GOT3 (cell line): ENCODE measurements at places on chromosomes 16 and 17.

DNA sequence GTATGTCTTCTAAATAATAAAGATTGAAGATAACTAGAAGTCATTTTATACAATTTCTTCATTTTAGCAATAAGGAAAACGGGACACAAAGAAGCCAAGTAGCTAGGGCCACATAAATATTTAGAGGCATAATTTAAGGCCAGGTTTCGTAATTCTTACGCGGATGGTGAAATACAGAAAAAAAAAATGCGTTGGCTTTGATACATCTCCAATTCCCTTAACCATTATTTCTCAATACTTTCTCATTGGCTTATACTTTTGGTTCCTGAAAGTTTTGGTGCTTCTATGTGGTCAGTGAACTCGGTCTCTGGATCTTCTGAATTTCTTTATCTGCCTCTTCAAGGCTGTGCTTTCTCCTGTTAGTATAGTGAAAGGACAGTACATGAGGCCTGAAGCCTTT, 888.1 kb downstream of the KCNJ2 start:
- DNase-seq, result no peak

GRCh38 chr16:74951206-74951605, 33.7 kb downstream of the WDR59 start:
- DNase-seq, result no peak

DNA sequence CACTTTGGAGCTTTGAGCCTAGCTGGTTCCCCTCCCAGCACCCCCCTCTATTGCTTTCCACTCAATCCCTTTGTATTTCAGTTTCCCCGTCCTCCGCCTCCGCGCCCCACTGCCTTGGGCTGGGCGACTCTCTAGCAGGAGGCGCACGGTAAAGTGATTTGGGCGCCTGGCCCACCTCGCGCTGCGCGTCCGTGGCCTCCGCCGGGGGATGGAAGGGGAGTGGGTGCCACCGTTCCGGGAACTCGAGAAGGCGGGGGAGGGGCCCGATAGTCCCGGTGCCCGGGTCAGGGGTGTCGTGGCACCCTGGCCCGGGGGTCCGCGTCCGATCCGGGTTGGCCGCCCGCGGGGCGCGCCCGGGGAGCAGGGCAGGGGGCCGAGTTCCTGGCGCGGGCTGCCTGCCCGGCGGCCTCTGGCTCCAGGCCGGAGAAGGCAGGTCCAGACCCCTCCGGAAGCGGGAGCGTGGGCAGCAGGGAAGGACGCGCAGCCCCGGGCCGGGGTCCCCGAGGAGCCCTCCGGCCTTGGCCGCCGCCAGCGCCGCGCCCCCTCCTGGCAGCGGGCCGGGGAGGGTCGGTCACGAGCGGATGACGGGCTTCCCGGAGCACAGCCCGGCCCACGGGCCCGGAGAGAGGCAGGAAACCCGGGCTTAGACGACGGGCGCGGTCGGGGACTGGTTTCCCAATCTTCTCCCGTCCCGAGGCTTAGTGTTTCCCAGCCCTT, 15.8 kb downstream of the MEOX1 start:
- DNase-seq, result no peak

GRCh38 chr17:78759203-78759968, 22.7 kb downstream of the CYTH1 start:
- DNase-seq, result no peak

- no peak for DNase-seq
Observed at GRCh38 chr17:46917516-46917915, 5.4 kb upstream of the GOSR2 start.

- DNase-seq, result no peak
Observed at GRCh38 chr17:57752031-57752905, 7.2 kb upstream of the CCDC182 start.

- no peak for DNase-seq
Observed at GRCh38 chr16:19168371-19169081, 486 bp downstream of the SYT17 start.

- no peak for DNase-seq
Observed at GRCh38 chr17:9401434-9401833, 174.2 kb downstream of the STX8 start.

GRCh38 chr17:82892899-82893565, 53.2 kb upstream of the ZNF750 start:
- DNase-seq, result no peak

GRCh38 chr16:52528393-52529065, 18.4 kb downstream of the TOX3 start:
- DNase-seq, result no peak
